Foreskin keratinocyte (primary cell): ENCODE measurements at places on chromosomes 1 and 21. TPM values are rescaled to one million over a fixed set of nuclear protein-coding genes. Genes with fewer than 3 reads are reported as not detected.

The TSSK3 gene
- total RNA-seq = 0.65 TPM in 1 of 2 replicates, not detected in the other

The HSPB7 gene
- not detected in 2 replicates for total RNA-seq

The CYP4B1 gene
- total RNA-seq = not detected in 2 replicates

The CR1L gene
- not detected in 2 replicates for total RNA-seq

The SPRR2E gene
- total RNA-seq = 3.5 and 5.9 TPM in 2 replicates

The C1QB gene
- total RNA-seq = not detected in 2 replicates

The RIPK4 gene
- total RNA-seq = 33.2 and 40.9 TPM in 2 replicates

The FALEC gene
- not detected in 2 replicates for total RNA-seq
